ENCODE measurements at places on chromosomes 5 and 9. TPM values are rescaled to one million over a fixed set of nuclear protein-coding genes. Genes with fewer than 3 reads are reported as not detected.

GRCh38 chr9:131480258-131480657 lies 22.5 kb upstream of the POMT1 start:
- no peak for DNase-seq

Gene PLCXD3
- total RNA-seq = not detected

Gene SPTLC1
- 57.9 TPM for total RNA-seq

Gene PAEP
- total RNA-seq = not detected

Gene DBH
- total RNA-seq = 0.08 TPM

GRCh38 chr5:28397502-28397941 lies 1359.1 kb upstream of the CDH9 start:
- DNase-seq = no peak

DNA sequence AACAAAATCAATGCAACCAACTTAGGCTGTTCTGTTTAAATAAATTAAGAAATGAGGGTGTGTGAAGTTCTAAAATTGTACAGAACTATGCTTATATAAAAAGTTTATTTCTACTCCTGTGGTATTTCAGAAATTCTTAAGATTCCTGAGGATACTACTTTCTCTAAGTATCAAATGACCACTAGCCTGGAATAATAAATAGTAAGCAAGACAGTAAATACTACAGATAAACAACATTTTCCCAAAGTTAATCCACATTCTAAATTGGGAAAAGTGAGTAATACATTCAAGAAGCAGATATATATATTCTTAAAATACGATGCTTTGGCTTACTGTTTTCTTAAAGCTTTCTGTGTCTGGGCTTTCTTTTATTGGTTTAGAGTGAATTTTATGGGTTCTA lies 29.5 kb downstream of the CCNH start:
- DNase-seq = no peak

GRCh38 chr9:16771356-16771755 lies 99.1 kb downstream of the BNC2 start:
- DNase-seq = no peak

- no peak for DNase-seq
These were observed 46.6 kb upstream of the ZNF169 start for GRCh38 chr9:94212531-94212930.

Gene NIM1K
- total RNA-seq = 0.28 TPM

Gene PCDHB4
- total RNA-seq = not detected

Gene FCHO2
- total RNA-seq = 6.3 TPM

GRCh38 chr9:27261517-27262211 lies 35.3 kb downstream of the EQTN start:
- DNase-seq = no peak

Gene PCAT7
- not detected for total RNA-seq

Data from CD4-positive, alpha-beta memory T cell (primary cell).